Skeletal muscle cell (primary cell): ENCODE measurements at places on chromosomes 2 and 18.

DNA sequence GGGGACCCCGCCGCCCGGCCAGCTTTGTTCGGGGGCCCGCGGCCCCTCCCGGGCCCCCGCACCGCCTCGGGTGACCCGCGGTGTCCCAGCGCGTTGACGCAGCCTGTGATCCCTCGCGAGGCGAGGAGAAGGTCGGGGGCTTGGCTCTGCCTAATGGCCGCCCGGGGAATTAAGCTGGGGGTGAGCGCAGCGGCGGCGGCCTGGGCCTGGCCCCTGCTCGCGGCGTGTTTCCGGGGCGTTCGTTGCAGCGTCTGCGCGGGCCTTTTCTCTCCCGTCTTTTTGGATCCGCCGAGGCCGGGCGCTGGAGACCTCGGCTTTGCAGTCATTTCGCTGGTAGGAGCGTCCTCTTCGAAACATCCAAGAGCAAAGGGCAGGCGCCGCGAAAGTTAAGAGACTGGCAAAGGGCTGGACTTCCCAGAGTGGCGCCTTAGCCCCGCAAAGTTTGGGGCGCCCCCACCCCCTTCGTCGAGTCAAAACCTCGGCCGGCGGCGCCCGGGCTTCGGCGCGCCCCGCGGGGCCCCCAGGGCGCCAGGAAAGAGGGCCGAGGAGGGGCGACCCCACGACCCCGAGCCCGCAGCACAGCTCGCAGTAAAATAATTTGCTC, 1.3 kb downstream of the SALL3 start:
- DNase-seq, result no peak

DNA sequence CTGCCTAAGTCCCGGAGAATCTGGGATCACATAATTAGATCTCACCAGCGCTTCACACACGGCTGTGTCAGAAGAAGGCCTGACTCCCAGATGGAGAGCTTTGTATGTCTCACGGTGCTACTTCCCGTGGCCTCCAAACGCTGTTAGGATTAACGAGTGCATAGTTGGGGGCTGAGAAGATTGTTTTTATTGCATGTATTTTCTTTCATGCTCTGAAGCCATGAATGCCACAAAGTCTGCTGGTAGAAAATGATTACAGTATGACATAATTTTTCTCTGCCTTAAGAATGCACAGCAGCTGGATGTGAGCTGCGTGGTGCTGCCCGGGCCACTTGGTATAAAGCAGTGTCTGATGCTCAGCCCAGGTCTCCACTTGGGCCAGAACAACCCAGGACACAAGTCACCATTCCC, 166.5 kb downstream of the SEPTIN10 start:
- DNase-seq, result peak; percentile 89

DNA sequence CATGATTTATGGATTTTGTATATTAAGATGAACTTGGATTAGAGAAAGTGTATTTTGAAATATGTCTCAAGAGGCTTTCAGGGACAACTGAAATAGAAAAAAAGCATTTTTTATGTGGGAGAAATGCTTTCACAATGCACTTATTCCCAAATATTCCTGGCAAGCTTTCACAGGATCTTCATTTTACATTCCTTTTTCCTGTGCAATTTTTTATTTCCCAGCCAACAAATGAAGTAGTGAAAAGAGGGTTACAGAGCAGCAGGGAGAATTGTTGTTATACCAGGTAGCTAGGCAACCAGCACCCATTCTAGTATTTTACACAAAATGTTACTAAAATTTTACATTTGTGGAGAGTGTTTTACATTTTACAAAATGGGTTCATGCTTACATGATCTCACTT, 167.0 kb upstream of the RPRM start:
- no peak for DNase-seq

DNA sequence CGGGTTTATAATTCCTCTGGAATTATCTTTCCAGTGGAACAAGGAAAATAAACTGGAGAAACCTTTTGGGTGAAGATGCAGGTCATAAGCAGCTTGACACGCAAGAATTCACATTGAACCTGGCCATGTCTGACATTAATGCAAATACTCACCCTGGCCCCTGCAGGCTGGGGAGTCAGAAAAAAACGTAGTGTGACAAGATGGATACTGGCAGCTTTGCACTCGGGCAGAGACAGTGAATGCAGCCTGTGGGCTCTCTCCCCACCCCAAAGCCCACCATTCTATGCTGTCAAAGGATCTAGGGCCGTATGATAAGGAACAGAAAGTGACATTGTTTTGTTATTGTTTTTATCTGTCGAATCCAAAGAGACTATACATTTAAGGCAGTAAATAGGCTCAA, 223.1 kb downstream of the RBM43 start:
- no peak for DNase-seq

DNA sequence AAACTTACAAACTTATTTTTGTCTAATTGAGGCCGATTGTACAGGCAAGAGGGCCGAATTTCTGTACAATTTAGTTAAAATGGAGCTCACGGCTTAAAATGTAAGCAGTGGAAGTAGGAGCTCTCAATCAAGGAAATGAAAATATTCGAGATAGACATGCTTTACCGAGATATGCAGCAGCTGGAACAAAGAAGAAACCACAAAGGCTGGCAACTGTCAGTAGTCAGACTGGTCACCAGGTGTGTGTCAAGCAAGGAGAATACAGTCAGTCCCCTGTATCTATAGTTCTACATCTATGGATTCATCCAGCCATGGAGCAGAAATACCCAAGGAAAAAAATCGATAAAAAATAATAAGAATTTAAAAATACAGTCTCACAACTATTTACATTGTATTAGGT, 122.6 kb downstream of the WDSUB1 start:
- no peak for DNase-seq
